ENCODE measurements at places on chromosomes 4 and X.
A peak's percentile ranks its signal among the peaks of the same experiment; 100 is the strongest.

GRCh38 chr4:159075531-159075932 lies 27.3 kb upstream of the RAPGEF2 start:
- peak; percentile 47 for DNase-seq

- peak; percentile 52 for DNase-seq
Observed at GRCh38 chrX:51332188-51332942, at the start of gene NUDT10. Gene NUDT10, plus strand, starts transcription at chrX:51332822. Its CDS starts 144 bp downstream, at chrX:51332966.

- DNase-seq = no peak
Observed at GRCh38 chr4:78525559-78525958, 26.0 kb upstream of the ANXA3 start.

GRCh38 chr4:11691236-11691635 lies 262.5 kb upstream of the HS3ST1 start:
- no peak for DNase-seq

DNA sequence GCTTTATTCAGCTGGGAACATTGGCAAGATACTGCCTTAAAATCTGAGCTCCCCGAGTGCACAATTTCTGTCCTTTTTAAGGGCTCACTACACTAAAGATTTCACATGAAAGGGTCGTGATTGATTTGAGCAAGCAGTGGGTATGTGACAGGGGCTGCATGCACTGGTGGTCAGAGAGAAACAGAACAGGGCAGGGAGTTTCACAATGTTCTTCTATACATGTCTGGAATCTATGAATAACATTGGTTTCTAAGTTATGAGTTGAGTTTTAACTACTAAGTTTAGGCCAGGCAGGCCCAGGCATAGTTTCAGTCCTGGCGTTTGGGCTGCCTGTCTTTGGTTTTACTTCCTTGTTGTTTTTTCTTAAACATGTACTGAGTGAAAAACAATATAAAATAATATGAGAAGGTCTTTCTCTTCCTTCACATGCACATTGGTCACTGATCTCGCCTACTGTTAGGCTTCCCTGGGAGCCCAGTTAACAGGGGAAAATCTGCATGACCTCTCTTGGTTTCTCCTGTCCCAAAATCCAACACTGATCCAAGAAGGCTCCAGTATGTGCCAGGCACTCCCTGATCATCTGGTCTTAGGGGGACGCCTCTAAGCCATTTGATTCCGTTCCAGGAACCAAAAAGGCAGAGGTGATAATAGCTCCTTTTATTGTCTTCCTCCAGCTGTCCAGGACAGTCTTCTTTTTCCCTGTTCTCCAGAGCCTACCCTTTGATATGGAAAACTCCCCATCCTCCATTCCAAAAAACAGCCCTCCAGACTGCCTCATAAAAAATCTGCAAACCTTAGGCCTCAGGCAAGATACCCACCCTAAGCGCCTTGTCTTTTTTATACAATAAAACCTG lies at the start of gene UGT2B17:
TSS of gene UGT2B17 (minus strand) at position 51 of the 854 bp plus-strand sequence. CDS start 7,838 bp downstream, outside the sequence.
- DNase-seq = no peak

GRCh38 chr4:102599455-102599854 lies 98.3 kb downstream of the NFKB1 start:
- no peak for DNase-seq
